Suprapubic skin (tissue), 4 donors: ENCODE measurements at places on chromosomes 6 and 20. TPM values are rescaled to one million over a fixed set of nuclear protein-coding genes. Genes with fewer than 3 reads are reported as not detected.
A peak's percentile ranks its signal among the peaks of the same experiment; 100 is the strongest.

BCKDHB gene
- 10.5 TPM for total RNA-seq

DBNDD2 gene
- 72.3 TPM for total RNA-seq

DNA sequence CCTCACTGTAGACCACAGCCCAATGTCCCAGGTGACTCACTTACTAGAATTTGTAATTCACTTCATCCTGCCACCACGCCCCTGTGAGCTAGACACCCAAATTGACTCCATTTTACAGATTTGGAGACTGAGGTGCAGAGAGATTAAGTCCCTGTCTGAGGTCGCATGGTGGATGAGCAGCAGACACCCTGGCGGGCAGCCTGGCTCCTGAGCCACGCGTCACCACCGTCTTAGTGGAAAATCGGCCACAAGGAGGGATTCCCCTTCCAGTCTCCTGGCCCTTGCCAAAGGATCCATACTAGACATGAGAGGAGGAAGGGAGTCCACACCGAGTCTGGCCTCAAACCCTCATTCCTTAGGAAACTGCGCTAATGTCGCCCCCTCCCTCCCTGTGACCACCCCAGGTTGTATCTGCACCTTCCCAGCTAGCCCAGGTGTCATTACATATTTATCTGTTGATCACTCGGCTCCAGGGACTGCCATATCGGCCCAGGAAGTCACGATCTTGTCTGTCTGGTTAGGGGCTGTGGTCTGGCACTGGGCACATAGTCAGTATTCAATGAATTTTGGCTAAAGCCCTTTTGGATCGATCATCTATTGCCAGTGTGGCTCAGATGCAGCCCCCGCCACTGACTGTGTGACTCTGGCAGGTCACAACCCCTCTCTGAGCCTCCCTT, 25.7 kb upstream of the PTGIS start:
- no peak for DNase-seq

GRCh38 chr20:49186535-49187329, 1.4 kb downstream of the STAU1 start:
- peak; percentile 80 for DNase-seq

DNA sequence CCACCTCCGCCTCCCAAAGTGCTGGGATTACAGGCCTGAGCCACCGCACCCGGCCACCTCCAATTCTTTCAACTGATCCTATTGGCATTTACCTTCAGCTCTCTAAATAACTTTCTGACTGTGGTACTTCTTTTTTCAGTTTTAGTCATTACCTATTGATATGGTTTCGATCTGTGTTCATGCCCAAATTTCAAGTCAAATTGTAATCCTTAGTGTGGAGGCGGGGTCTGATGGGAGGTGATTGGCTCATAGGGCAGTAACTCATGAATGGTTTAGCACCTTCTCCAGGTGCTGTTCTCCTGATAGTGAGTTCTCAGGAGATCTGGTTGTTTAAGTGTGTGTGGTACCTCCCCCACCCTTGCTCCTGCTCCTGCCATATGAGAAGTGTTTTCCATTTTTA, 140.9 kb downstream of the LPA start:
- DNase-seq = no peak
